Body of pancreas (tissue), 4 donors: ENCODE measurements at places on chromosomes 5 and 9. TPM values are rescaled to one million over a fixed set of nuclear protein-coding genes. Genes with fewer than 3 reads are reported as not detected.
A peak's percentile ranks its signal among the peaks of the same experiment; 100 is the strongest.

- no peak for DNase-seq
Measured at GRCh38 chr9:3955305-3955687, 344.6 kb downstream of the GLIS3 start.

GRCh38 chr5:32143617-32144377 is 30.3 kb downstream of the GOLPH3 start:
- no peak for DNase-seq

DNA sequence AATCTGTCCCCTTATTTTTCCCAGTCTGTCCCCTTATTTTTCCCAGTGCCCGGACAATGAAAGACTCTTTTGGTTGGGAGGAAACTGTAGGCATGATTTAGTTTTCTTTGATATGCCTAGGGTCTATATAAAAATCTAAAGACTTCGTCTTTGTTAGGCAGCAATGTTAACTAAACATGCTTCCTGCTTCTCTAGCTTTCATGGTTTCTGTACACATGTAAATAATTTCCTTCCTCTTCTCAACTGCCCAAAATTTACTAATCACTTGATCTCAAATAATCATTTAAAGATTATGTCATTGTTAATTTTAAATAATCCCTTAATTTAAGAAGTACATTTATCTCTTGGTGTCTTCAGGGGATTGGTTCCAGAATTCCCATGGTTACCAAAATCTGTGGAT is 47.8 kb upstream of the RAPGEF6 start:
- DNase-seq: no peak

CER1 gene
- not detected for total RNA-seq

GRCh38 chr5:79170661-79171060 is 59.1 kb downstream of the BHMT start:
- DNase-seq: no peak

- peak; percentile 62 for DNase-seq
Measured at GRCh38 chr5:125012727-125013451, 266.4 kb upstream of the ZNF608 start.

DNA sequence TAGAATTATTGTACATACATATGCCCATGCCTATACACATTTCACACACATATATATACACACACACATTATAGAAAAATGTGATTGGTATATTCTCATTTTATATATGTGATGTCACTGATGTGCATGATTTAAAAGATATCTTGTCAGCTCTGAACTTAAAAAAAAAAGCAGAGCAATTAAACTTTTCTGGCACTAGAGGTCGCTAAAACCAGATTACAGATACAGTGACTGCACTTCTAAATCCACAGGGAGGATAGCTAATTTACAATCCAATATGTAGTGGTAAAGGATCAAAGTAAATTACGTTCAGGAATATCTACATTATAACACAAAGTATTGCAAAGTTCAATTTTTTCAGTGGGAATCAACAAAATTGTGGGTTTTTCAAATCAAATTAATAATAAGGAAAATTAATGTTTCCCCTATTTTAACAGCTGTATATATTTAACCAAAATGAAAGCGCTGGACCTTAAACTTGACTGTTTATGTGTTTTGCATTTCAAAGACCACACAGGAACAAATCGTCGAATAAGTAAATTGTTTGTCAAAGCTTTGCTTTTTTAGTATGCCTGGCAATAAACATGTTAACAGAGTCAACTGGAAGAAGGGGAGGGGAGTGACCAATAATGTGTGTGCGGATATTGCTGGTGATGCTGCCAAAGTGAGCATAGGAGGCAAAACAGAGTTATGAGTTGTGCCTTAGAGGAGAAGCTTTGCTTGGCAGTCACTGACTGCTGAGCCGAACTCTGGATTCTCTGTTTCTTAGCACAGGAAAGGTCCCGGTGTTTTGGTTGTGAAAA is 1201.4 kb upstream of the C9orf72 start:
- DNase-seq: no peak

DPH7 gene
- total RNA-seq: 46.5 TPM
